Renal cortical epithelial cell (primary cell): ENCODE measurements at places on chromosomes 7 and 10. TPM values are rescaled to one million over a fixed set of nuclear protein-coding genes. Genes with fewer than 3 reads are reported as not detected.

GRCh38 chr7:78254726-78255055, 456.1 kb downstream of the PHTF2 start:
- DNase-seq: no peak

- DNase-seq: no peak
These were observed 185.0 kb upstream of the GHITM start for GRCh38 chr10:83954193-83954799.

GRCh38 chr10:132624061-132624846, 86.7 kb downstream of the INPP5A start:
- no peak for DNase-seq

DNA sequence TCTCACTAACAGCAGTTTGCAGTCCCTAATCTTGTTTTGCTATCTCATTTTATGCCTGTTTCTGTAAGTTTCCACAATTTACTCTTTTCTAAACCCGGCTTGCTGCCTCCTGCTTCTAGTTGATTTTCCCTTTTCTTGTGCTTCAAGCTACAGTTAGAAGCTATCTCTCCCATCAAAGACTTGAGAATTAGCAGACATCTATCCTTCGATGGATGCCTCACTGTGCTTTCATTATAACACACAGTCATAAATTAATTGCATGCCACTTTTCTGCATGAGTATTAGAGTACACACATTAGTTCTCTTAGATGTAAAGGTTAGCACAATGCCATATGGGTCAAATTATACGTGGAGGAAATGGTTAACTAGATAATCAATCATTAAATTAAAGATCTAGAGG, 48.7 kb downstream of the SEMA3A start:
- DNase-seq: no peak

GDF2 gene
- total RNA-seq: not detected in 2 replicates

- no peak for DNase-seq
These were observed 201.0 kb upstream of the ADARB2 start for GRCh38 chr10:1938317-1938716.

- DNase-seq: no peak
These were observed 94.4 kb upstream of the HABP2 start for GRCh38 chr10:113458451-113458850.

DNA sequence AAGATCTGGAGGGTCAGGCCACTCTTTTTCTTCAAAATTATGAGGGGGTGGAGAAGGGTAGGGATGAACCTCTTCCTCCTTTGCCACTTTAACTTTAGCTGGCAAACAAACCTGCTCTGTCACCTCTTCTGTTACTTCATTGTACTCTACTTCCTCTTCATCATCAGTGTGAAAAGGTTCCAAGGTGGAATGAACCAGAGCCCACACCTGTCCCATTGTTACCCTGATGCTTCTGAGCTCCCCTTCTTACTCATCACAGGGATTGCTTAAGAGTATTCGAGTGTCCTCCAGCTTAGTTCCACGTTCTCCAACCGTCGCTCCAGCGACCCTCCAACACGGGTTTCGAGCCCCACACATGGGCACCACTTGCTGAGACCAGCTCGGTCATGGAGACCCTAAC, 5.2 kb downstream of the MRPS24 start:
- no peak for DNase-seq

DNA sequence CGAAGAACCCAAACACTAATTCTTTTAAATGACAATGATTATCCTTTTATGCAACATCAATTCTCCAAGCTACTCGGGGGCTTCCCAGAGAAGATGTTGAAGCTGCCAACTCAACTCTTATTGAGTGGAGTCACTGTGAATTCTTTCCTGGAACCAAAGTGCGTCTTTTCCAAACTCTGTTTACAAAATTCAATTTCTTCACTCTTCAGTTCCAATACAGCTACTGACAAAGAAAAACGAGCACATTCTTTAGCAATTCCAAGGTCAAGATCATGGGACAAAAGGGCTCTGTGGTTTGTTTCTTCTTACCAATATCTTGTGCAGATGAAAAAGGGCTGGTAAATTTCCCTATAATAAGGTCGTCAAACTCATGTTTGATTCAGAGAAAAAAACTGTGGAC, 74.2 kb downstream of the FAS start:
- DNase-seq: peak; percentile 42

DNA sequence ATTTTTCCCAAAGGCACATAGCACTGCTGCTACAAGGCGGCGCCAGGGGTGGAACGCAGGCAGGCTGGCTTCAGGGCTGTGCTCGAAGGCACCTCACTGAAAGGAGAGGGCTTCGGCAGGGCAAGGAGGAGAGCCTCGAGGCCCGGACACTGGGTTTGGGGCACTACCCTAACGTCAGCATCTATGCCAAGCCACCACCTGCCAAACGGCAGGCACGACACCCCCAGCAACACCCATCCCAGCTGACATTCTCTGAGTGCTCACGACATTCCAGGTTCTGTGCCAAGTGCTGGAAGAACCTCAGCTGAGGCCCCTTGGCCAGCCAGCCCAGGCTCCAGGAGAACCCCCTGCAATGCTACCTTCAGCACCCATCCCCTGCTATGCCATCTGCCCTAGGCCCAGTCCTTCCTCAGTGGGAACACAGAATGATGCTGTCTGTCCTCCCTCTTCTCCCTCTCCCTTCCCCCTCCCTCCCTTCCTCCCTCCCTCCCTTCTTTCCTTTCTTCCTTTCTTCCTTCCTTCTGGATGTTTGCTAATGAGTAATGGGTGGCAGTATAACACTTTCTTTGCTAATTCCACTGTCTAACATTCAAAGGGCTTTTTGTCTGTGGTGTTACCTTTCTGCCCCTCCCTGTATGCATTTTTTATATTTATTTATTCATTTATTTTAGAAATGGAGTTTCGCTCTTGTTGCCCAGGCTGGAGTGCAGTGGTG, 24.3 kb downstream of the ZCCHC24 start:
- no peak for DNase-seq

GPR26 gene
- not detected in 2 replicates for total RNA-seq

GRCh38 chr7:96026010-96026409, 253.7 kb downstream of the DYNC1I1 start:
- DNase-seq: no peak

GRCh38 chr7:141704741-141705140, 2.8 kb upstream of the DENND11 start:
- DNase-seq: no peak

- peak; percentile 50 for DNase-seq
These were observed 17.2 kb downstream of the TCF7L2 start for GRCh38 chr10:112967200-112967599.

DNA sequence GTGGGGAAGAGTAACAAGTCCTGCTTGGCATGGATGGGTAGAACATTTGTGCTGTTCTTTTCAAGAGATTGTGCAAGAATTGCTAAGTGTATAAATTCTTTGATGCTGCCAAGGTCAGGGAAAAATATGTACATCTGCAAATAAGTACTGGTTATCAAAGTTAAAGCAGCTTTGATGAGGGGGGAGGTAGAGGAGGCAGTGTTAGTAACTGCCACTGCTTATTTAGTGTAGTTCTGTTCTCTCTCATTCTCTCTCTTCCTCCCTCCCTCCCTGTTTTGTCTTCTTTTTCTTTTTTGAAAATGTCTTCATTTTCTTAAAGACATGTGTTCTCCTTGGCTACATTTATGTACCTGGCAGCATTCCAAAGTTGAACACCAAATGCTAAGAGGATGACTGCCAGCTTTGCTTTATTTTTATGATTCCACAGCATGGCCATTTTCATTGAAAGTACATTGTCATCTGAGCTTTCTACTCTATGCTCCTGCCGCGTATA, 18.6 kb downstream of the CACNB2 start:
- peak; percentile 15 for DNase-seq

- peak; percentile 75 for DNase-seq
These were observed 88.9 kb downstream of the C1GALT1 start for GRCh38 chr7:7271094-7271874.

EPHB6 gene
- 0.35 and 2.0 TPM in 2 replicates for total RNA-seq

GRCh38 chr7:135333200-135333599, 99.6 kb downstream of the STRA8 start:
- DNase-seq: peak; percentile 97

DNA sequence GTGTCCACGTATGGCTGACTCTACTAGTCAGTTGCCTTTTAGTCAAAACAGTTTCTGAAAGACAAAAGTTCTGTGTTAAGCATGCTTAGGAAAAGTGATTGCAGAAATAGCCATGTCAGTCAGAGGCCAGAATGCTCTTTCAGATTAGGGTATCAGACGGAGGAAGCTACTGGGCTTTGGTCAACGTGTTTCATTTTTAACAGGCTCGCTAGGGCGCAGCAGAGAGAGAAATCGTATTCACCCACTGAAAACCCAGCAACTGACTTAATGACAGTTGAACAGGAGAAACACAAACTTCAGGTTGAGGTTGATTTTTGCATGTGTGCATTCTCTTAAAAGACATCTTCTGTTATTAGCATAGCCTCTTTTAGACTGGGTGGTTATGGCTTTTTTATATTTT, 322.6 kb upstream of the KIAA1217 start:
- no peak for DNase-seq

LIPF gene
- not detected in 2 replicates for total RNA-seq

GRCh38 chr10:73881221-73881919, 7.0 kb upstream of the CAMK2G start:
- no peak for DNase-seq

- no peak for DNase-seq
These were observed 185.0 kb upstream of the PODXL start for GRCh38 chr7:131741446-131741845.

- no peak for DNase-seq
These were observed 48.7 kb downstream of the OAT start for GRCh38 chr10:124369986-124370385.
